ENCODE measurements at places on chromosomes 5 and 9.

GRCh38 chr5:90084342-90084741, 325.2 kb downstream of the CETN3 start:
- no peak for DNase-seq

DNA sequence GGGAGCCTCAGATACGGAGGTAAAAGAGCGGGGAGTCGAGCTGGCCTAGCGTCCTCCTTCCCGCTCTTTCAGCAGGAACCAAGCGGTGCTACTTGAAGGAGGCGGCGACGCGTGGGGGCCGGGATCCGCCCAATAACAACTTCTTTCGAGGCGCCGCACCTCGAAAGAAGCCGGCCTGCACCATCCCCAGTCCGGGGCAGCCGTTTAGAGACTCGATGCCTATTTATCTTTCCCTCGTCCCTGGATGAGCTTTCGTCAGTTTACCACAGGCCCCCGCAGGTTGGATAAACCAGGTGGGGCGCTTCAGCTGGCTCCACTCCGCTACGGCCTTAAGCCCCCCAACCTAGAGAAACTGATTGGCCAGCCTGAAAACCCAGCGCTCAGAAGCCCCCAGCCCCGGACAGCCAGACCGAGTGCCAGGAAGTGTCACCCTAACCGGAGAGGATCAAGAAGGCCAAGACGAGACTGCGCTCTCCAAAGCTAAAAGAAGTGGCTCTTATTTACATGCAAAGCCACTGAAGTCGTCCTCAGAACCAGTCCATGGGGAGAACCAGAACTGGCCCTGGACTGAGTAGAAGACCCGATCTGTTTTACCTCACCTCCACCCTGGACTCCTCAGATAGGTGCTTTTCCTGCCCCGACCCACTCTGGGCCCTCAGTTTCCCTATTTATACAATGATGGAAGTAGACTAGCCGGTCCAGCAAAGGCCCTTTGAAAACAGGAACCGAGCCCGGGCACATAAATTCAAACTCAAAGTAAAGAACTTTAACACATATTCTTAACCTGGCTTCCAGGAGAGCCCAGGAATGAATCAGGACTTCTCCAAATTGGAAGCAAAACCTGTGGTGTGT, 1.4 kb downstream of the HAND1 start:
- no peak for DNase-seq

- no peak for DNase-seq
Observed at GRCh38 chr9:117000196-117000723, 313.2 kb downstream of the TRIM32 start.

GRCh38 chr9:28696960-28697359, 1123.7 kb upstream of the C9orf72 start:
- no peak for DNase-seq

DNA sequence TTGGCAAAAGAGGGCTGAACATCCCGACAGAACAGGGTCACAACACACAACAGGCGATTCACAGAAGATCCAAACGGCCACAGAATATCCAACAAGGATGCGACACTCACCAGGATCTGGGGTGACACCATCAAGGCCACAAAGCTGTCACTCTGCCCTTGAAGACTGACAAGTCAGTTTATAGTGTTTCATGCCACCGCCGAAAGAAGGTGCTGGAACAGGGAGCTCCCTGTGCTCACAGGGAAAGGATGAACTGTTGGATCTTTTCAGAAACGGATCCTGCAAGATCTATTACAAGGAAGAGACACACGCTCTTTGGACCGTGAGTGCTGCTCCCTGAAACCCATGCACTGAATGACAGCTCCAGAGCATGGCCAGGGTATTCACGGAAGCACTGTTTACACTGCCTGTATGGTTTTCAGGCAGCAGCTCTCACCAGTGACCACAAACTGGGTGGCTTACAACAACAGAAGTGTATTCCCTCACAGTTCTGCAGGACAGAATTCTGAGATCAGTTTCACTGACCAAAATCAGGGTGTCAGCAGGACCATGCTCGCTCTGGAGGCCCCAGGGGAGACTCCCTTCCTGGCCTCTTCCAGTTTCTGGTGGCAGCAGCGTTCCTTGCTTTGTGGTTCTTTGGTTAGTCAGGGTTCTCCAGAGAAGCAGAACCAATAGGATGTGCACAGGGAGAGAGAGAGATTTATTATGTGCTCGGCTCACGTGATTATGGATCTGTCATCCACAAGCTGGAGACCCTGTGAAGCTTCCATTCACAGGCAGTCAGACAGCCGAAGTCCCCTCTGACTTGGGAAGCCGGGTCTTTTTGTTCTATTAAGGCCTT, 52.8 kb downstream of the SEMA4D start:
- DNase-seq: no peak

DNA sequence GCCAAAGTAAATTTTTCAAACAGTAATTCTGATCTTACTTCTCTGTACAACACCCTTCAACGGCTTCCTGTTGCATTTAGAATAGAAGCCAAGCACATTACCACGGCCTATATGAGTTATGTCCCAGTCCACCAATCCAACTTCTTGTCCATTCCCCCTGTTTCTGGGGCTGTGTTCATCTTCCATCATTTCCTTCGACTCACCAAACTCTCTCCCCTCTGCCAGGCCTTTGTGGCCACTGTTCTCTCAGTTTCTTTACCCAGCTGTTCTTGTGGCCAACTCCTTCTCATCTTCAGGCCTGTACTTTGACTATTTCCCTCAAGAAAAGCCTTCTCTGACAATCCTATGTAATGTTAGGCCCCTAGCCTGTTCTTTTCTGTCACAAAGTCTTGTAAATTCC, 259.4 kb upstream of the EFNA5 start:
- no peak for DNase-seq

GRCh38 chr9:91898451-91899218, 51.4 kb downstream of the ROR2 start:
- DNase-seq: no peak

GRCh38 chr5:172095368-172096206, 89.1 kb upstream of the FBXW11 start:
- DNase-seq: no peak

- DNase-seq: no peak
Observed at GRCh38 chr9:93305497-93306020, 121.6 kb downstream of the WNK2 start.

DNA sequence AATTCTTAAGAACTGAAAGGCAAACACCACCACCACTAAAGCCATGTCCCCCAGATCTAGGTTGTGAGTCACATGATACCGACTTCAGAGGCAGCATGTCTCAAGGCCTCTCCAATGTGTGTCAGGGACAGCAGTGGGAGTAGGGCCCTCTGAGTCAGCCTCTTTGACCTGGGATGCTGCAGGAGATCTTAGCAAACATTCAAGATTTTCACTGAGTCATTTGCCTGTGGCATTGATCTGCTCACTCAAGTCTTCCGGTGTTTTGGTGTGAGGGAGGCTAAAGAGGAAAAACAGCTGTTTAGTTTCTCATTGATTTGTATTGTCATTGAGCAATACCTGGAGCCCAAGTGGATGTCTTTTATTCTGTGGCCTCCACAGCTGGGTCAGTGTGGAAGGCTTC, 36.1 kb downstream of the TMC1 start:
- DNase-seq: no peak

Data from muscle of back (tissue), 13 donors.